ENCODE measurements at places on chromosomes 5 and 9.

- DNase-seq = no peak
These were observed 110.1 kb downstream of the CARTPT start for GRCh38 chr5:71829206-71829605.

- no peak for DNase-seq
These were observed 163.0 kb downstream of the SPOCK1 start for GRCh38 chr5:137336161-137336560.

GRCh38 chr9:32251539-32251938, 132.9 kb upstream of the ACO1 start:
- DNase-seq = peak; percentile 70

DNA sequence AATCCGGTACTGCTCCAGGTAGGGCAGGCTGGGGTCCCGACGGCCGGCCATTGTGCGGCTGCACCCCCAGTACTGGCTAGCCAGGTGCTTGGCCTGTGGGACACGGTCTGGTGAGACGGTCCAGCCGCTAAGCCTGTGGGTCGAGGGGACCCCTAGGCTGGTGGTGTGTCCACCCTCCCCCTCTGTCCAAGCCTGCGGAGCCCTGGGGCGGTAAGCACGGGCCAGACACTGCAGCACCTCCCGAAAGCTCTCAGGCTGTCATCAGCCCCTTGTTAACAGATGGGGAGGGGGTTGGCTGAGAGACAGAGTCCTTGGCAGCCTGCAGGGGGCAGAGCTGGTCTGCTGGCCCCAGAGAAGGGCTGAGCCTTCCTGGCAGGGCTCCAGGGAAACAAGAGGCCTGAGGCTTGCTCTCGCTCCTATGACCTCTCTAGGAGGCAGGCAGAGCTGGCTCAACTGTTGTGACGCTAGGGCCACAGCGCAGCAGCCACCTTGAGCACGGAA, 11.8 kb upstream of the MRNIP start:
- DNase-seq = peak; percentile 11

GRCh38 chr5:95841914-95842812, 19.6 kb upstream of the GLRX start:
- no peak for DNase-seq

DNA sequence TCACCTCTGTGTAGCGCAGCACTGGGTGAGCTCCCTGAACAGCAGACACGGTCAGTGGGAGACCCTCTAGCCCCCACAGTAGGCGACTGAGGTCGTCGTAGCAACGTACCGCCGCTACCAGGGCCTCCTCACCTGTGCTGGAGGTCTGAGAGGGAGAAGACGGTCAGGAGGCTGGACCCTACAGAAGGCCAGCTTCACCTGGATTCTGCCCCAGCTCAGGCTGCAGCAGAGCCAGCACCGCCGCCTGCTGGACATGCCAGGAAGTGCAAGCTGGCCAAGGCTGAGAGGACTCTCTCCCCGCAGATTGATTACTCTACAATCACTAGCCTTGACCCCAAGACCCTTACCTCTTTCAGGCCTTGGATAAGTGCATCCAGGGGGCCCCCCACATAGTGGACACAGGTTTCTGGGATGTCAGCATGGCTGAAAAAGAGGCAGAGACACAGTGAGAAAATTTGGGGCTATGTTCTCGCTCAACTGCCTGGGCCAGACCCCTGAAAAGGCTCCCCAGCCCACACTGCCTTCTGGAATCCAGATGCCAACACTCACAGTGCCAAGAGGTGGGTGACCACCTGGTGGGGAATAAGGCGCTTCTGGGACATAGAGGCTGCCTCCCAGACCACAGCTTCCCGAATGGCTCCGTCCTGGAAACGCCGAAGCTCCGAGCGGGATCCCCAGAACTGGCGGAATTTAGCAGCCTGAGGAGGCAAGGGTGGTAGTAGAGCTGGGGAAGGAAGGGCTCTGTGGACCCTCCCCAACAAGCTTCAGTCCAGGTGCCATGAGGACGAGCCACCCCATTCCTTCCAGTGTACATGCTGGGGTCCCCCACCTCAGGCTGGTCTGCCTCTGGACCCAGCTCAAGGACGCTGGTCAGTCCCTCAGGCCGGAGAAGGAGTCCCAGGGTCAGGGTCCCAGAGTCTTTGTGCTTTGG, 6.9 kb downstream of the NOL6 start:
- no peak for DNase-seq

DNA sequence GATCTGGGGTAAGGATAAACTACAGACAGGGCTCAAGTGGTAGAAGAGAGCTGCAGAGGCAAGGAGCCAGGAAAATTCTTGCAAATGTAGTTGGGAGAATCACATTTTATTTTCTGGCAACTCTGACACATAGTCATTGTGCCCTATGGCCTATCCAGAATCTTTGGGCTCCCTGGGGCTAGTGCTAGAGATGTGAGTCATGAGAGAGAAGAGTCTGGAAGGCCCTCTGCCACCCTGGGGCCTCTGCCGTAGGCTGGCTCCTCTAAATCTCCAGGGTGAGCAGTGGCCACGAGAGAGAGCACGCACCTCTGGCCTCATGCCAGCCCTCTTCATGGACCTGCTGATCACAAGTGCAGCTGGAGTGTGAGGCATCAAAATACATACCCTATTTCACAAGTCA, 74.3 kb upstream of the SSBP2 start:
- no peak for DNase-seq

DNA sequence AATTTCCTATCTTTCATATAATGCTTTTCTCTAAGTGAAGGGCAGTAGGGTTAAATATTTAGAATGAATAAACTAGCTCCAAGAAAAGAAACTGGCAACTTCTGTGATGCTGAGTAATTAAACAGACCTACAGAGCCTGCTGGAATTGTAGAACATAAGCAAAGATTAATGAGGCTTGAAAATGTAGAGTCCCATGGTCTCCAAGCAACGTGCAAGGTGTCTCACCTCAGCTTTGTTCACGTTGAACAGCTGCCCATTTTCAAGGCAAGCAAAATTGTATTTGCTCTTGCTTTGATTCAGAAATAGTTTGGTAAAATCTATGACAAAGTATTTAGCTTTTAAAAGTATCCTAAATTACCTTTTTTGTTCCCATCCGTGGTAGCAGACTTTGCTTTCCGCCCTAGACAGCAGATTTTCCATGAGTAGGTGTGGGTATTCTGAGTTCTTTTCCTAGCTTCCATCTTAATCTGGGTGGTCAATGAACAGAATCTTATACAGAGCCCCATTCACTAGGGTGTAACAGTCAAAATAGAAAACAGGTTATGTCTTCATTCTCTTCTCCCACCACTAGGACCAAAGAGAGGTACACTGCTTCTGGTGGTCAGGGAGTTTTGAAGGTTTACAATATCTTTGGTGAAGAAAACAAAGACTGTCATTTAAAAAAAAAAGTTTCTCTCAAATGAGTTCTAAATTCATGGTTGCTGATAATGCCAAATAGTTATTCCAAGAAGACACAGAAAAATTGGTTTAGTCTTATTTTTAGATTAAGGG, 52.1 kb upstream of the TYRP1 start:
- DNase-seq = no peak

DNA sequence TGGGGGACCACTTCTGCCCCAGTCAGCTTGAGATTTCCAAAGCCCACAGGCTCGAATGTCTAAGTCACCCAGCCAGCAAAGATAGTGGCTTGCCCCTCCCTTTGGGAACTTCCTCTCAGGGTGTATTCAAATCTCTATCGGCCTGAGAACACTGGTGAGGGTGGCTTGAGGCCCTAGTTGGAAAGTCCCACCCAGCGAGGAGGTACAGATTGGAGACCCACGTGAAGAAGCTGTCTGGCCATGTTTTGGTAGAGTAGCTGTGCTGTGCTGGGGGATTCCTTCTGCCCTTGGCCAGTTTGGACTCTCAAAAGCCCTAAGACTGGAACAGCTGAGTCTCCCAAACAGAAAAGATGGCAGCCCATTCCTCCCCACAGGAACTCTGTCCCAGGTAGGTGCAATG, 172.7 kb upstream of the RIOK2 start:
- no peak for DNase-seq

DNA sequence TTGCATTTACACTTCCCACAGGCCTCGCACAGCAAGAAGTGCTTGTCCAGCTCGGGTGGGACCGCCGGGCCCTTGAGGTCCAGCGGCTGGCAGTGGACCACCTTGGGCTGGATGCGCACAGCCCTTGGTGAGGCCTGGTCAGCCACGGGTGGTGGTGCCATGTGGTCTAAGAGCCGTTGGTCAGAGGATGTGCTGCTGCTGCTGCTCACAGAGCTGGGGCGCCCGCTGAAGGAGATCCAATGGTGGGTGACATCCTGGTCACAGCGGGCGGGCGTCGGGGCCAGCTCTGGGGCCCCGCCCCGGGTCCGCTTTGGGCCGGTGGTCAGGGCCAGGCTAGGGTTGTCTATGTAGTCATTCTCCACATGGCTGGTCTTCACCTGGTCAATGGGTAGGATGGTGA, 10.2 kb downstream of the SPRY4 start:
- DNase-seq = no peak
